ENCODE measurements at places on chromosomes 5 and 9. TPM values are rescaled to one million over a fixed set of nuclear protein-coding genes. Genes with fewer than 3 reads are reported as not detected.
A peak's percentile ranks its signal among the peaks of the same experiment; 100 is the strongest.

- H3K4me3 ChIP-seq: no peak overlapping the region
- no peak for DNase-seq
- no peaks in the 10 kb centered on the region for H3K36me3 ChIP-seq
- no peak overlapping the region for H3K27ac ChIP-seq
Observed at GRCh38 chr5:157309796-157310195, 43.9 kb downstream of the CYFIP2 start.

The CORO2A gene
- 2.2 TPM for total RNA-seq

- H3K36me3 ChIP-seq: no peaks in the 10 kb centered on the region
- H3K4me3 ChIP-seq: no peak overlapping the region
- no peak overlapping the region for H3K27ac ChIP-seq
- DNase-seq: no peak
- H3K27me3 ChIP-seq: peaks cover 31% of the 10 kb centered on the region
- no peaks in the 10 kb centered on the region for H3K4me1 ChIP-seq
Observed at GRCh38 chr9:133587051-133587450, 22.1 kb downstream of the FAM163B start.

The AQP7 gene
- 0.28 TPM for total RNA-seq

DNA sequence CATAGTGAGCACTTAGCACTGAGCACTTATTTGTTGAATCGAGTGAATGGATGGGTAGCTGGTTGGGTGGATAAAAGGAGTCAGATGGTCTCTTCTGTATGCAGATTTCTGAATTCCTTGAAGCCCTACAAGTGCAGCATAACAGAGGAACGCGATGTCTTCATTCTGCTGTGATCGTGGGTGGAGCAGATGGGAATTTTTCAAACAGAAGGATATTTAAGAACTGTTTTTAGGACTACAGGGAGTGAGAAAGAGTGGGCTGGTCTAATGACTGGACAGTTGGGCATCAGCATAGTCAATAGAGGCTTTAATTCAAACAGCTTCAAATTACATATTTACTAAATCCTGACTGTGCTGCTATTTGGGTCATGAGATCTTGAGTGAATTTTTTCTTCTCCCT, 253.2 kb downstream of the CEMIP2 start:
- DNase-seq: no peak
- H3K36me3 ChIP-seq: no peaks in the 10 kb centered on the region
- no peaks in the 10 kb centered on the region for H3K4me1 ChIP-seq
- H3K4me3 ChIP-seq: no peak overlapping the region
- no peak overlapping the region for H3K27ac ChIP-seq
- no peaks in the 10 kb centered on the region for H3K27me3 ChIP-seq

- no peak overlapping the region for H3K27ac ChIP-seq
- H3K4me1 ChIP-seq: peaks cover 2% of the 10 kb centered on the region
- no peak for DNase-seq
- peaks cover 51% of the 10 kb centered on the region for H3K27me3 ChIP-seq
Observed at GRCh38 chr5:134090522-134090921, 24.0 kb upstream of the TCF7 start.

DNA sequence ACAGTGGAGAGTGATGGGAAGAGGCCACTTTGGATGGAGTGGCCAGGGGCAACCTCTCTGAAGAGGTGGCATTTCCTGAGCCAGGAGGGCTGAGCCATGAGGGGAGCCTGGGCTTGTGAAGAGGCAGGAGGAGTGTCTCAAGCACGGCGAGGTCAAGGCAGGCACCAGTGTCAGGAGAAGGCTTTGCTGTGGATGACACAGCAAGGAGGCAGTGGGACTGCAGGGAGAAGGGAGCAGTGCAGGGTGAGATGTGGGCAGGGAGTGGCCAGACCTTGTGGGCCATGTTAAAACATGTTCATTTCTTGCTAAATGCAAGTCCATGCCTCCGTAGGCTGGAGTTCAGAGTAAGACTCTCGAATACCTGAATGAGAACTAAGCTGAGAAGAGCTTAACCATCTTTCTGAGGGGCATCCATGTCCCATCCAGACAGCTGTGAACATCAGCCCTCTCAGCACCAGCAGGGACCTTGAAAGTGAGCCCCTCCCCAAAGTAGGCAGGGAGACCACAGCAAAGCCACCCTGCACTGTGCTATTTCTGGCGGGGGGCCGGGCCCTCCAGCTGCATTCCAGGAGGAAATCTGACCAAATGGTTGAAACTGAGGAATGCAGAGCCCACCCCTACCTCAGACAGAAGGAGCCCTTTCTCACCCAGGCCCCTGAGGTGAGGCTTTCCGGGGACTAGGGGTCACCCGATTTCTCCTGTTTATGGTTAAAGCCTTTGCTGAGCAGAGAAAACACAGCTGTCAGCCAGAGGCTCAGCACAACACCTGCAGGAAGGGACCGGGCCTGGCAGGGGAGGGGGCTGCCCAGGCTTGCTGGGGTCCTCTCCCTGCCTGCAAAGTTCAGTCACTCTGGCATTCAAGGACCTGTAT, 16.1 kb upstream of the ARSI start:
- peak overlapping the region; percentile 84 for H3K27ac ChIP-seq
- DNase-seq: no peak
- H3K36me3 ChIP-seq: no peaks in the 10 kb centered on the region
- H3K4me3 ChIP-seq: no peak overlapping the region
